ENCODE measurements at places on chromosomes 1 and 21.
A peak's percentile ranks its signal among the peaks of the same experiment; 100 is the strongest.

DNA sequence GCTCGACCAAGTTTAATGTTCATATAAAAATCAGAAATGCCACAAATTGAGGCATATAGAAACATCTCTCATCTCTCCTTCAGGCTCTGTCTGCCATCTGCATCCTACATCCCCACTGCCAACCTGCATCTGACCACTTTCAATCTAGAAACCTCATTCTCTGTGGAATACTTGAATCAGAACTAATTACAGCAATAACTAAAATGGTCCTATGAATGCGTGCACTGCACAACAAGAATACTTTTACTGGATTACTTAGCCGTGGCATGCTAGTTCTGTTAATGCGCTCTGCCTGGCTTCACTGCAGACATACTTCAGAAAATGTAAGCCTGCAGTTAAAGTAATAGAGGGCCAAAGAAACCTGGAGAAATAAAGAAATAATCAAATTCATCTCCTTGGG, 89.8 kb upstream of the NR5A2 start:
- DNase-seq, result peak; percentile 12

GRCh38 chr1:56190806-56191365, 388.5 kb downstream of the PLPP3 start:
- no peak for DNase-seq

GRCh38 chr1:67371681-67372080, 58.5 kb downstream of the SERBP1 start:
- DNase-seq, result no peak

- no peak for DNase-seq
Observed at GRCh38 chr1:151313501-151313900, 13.7 kb downstream of the PI4KB start.

GRCh38 chr1:227396539-227397353, 78.5 kb upstream of the CDC42BPA start:
- no peak for DNase-seq

DNA sequence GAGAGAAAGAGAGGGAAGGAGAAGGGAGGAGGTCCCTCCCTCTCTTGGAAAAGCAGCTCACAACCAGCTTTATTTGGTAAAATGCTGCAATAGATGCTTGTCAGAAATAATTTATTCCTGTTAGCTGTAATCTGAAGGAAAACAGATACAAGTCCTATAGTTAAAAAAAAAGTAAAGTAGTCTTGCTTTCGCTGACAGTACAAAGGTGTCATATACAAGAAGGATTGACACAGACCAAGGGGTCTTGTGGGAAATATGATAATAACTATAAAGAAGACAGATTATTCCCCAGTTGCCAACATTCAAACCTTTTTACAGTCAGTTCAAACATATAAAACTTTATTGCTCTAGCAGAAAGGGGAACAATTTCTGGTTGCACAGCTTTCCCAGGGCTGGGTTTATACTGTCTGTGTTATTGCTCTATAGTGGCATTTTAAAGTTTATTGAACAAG, 145.0 kb downstream of the PBX1 start:
- no peak for DNase-seq

DNA sequence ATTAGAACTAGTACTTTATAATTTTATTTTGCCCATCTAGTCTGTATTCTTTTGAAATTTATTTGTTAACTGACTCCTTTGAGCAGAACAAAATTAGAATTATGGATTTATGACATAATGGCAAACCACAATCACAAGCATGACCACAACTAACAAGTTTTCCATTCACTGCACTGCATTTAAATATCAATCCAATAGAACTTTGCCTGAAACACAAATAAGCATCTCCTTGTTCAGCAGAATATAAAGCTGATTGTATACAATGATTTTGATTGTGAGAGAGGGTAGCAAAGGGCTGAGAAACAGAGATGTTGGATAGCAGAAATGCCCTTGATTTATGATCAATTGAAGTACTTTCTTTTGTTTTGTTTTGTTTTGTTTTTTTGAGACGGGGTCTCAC, 495.5 kb upstream of the RGS18 start:
- no peak for DNase-seq

- no peak for DNase-seq
Observed at GRCh38 chr1:244952280-244952933, 88.1 kb upstream of the HNRNPU start.

GRCh38 chr1:209643285-209644020, 8.8 kb downstream of the LAMB3 start:
- no peak for DNase-seq

GRCh38 chr1:174051956-174052355, 29.8 kb upstream of the RC3H1 start:
- peak; percentile 16 for DNase-seq

GRCh38 chr21:17727361-17727760, 91.8 kb downstream of the C21orf91 start:
- no peak for DNase-seq

- DNase-seq, result no peak
Observed at GRCh38 chr1:101283443-101283842, 46.6 kb downstream of the S1PR1 start.

GRCh38 chr1:63777286-63777685, 3.5 kb downstream of the ROR1 start:
- DNase-seq, result no peak
